Activated T-helper 2 cell treated with anti-CD3 and anti-CD28 coated beads, Interferon-gamma antibody, Interleukin-2, Interleukin-4, amounts not matched to agents 10 μg/mL and 5 μg/mL and 100 μg/mL, durations not matched to agents 14 hours and 24 hours and 36 hours (primary cell): ENCODE measurements at places on chromosomes 12 and 14.

DNA sequence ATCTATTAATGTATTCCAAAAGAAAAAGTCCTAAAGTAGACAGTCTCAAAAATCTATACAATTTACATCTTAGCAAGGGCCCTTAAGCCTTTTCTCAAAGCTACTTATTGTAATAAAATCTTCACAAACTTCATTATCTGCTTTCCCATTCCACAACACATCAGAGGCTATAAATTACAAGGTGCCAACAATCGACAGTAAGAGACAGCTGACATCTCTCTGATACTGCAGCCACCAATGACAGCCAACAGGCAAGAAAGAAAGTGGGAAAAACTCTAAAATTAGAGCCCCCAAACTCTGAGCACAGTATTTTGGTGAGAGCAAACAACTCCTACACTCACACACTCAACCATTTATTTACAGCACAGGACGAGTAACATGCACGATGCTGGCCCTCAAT is 2.2 kb downstream of the ANGEL1 start:
- DNase-seq = no peak

DNA sequence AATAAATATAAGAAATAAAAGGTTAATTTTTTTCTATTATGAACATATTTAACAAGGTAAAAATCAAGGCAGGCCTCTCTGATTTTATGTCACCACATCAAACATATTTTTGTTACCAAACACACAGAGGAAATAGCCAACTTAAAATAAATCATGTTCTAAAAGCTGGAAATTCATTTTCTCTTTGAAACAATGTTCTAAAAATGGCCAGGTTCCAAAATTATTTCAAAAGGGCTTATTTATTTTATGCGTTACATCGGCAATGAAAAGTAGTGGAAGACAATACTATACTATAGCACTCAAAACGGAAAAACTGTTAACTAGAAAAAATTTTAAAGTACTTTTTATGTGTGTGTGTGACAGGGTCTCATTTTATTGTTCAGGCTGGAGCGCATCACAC is 24.0 kb upstream of the RASSF8 start:
- DNase-seq = no peak

- no peak for DNase-seq
Measured at GRCh38 chr12:78698747-78699146, 165.8 kb upstream of the SYT1 start.

DNA sequence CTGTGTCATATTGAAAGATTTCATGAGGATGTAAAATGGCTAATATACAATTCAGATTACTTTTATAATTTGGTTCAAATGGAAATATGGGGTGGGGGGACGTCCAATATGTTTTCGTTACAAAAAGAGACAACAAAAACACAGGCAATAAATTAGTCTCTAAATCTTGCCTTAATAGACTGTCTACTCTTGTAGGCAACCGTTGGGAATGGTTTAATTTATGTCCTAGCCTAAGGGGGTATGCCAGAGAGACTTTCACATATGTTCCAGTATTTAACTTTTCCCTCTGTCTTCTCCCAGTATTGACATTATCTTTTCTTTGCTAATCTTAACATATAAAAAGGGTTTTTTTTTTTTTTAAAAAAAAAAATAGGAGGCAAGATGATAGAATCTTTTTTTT is 41.5 kb upstream of the LIN7A start:
- DNase-seq = no peak

GRCh38 chr12:119019166-119019565 is 37.8 kb downstream of the SRRM4 start:
- DNase-seq = no peak

DNA sequence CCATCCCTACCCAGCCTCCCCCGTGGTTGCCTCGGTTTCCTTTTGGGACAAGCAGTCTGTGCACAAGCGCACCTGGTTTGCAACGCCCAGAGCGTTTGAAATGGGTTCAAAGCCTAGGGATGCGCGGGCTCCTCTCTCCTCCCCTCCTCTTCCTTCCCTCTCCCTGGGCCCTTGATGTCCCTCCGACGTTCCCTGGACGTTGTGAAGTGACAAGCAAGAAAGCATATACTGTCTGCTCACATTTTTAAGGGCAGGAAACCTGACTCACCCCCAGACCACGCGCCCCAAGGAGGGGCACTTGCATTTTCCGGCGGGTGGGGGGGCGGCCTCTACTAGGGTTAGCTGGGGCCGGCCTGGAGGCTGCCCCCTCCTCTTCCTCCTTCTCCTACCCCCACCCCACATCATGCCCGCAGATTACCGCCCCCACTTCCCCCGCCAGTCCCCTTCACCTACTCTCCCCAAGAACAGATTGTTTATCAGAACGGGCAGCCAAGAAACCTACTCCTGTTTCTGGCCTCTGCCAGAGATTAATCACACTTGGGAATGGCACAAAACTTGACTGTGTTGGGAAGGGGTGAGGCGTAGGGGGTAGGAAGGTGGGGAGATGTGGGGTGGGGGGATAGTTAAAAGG is 9.5 kb upstream of the IRF2BPL start:
- no peak for DNase-seq

DNA sequence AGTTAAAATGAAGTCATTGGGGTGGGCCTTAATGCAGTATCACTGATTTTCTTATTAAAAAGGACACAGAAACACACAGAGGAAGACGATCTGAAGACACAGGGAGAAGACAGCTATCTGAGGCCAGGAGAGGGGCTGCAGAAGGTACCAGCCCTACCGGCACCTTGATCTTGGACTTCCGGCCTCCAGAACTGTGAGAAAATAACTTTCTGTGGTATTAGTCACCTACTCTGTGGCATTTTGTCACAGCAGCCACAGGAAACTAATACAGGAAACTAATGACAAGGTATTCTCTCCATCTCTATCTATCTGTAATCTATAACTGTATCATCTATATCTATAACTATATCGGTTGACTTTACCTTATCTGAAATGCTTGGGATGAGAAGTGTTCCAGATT is 1149.5 kb downstream of the BCL11B start:
- no peak for DNase-seq

DNA sequence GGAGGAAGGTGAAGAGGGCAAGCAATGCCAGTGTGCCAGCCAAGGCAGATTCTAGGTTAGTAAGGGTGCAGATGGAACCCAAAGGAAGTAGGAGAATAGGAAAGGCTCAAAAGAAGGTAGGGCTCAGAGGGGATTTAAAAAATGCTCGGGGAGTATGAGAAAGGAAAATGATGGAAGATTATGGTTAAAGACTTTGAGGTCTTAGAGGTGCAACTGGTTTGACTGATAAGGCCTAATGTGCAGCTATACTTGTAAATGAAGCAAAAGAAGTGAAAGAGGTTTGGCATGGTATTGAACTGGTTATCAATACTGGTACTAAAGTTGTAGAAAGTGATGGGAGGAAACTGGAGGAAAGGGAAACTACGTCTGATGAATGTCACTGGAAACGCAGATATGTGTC is 94.7 kb downstream of the RPS6KA5 start:
- DNase-seq = no peak

GRCh38 chr12:120497524-120498150 is 1.7 kb downstream of the DYNLL1 start:
- DNase-seq = no peak

DNA sequence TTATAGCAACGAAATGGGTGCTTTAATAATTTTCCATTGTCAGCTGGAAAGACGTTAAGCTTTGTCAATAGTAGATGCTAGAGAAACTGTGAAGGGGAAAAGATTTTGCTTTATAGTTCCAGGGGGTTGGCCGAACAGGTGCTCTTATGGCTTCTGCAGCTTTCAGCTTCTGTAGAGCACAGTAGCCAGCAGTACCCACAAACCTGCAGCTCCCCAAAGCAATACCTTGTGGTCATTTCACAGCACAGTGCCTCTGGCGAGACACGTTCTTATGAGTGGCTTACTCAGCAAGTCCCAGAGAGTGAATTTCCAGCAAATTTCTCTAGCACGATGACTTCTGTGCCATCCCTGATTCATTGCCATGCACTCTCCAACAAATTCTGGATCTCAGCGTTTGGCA is 416.3 kb upstream of the ATP2B1 start:
- no peak for DNase-seq

DNA sequence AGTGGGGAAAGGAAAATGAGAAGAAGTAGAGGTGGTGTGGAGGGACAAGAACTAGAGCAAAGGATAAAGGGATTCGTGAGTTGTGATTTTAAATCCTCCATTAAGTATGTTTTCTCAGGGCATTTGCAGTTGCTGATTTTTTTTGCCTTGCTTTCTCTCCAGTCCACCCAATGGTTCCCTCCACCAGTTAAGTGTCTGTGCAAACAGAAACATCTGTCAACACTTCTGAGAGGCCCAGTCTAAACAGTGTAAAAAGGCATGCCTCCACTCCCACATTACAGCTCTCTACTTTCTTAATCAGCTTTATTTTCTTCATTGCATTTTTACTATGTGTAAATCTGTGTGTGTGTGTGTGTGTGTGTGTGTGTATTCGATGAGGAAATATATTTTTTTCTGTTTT is 141.2 kb downstream of the PPFIA2 start:
- no peak for DNase-seq

DNA sequence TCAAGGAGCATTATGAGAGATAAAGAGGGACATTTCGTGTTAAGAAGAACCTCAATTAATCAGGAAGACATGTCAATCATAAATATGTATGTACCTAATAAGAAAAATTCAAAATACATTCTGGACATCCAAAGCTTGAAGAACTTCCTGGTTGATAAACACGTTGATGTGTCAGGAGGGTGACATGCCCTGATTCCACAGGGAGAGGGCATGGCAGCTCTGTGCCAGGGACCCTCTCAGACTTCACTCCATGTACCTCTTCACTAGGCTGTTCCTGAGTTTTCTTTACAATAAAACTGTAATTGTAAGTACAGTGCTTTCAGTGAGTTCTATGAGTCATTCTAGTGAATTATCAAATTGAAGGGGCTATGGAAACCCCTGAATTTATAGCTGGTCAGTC is 163.5 kb downstream of the CFAP54 start:
- no peak for DNase-seq

- no peak for DNase-seq
Measured at GRCh38 chr14:55028066-55028465, 1.0 kb downstream of the SOCS4 start.

GRCh38 chr14:32618991-32619390 is 289.9 kb downstream of the AKAP6 start:
- no peak for DNase-seq

- no peak for DNase-seq
Measured at GRCh38 chr12:78490861-78491260, 373.7 kb upstream of the SYT1 start.

DNA sequence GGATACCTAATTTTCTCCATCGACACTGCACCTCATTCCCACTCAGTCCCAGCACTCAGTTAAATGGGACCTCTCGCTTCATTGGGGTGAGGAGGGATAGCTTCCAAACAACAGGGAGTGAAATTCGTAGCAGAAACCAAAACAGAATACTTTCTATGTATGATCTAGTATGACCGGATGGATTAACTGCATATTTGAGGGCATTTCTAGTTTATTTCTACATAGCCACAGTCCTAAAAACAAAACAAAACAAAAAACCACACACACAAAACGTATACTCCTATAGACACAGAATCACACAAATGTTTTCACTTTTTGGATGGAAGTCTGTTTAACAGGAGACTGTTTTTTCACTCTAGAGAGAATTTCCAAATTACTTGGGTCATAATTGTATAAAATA is 307.5 kb upstream of the FKBP4 start:
- DNase-seq = no peak

GRCh38 chr12:13163868-13164635 is 32.5 kb upstream of the EMP1 start:
- DNase-seq = no peak

GRCh38 chr12:101521136-101521535 is 46.0 kb downstream of the SPIC start:
- no peak for DNase-seq

GRCh38 chr12:91043408-91043807 is 14.4 kb downstream of the KERA start:
- no peak for DNase-seq

DNA sequence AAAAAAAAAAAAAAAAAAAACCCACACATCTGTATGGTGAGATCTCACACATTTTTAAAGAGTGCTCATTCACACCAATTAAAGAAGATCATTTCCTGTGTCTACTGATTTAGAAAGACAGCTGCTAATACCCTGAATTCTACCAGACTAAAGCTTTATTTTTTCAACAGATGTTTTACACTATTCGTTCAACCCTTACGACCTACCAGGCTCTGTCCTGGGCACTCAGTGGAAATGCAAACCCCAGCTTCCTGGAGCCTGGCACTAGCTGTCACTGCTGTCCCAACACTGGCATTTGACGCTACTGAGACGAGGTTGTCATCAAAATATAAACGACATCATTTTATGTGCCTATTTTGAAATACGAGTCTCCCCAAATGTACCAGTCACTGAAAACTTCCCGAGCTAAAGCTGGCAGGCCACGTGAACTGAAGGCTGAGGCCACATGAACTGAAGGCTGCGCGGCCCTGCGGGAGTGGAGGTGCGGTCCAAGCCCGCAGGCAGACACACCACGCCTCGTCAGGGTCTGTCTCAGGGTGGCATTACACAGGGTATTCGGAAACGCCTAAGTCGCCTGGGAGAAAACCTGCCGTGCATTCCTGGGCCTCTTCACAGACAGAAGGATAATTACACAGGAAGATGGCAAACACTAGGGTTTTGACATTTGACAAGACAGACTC is 27.2 kb downstream of the SLC15A4 start:
- DNase-seq = no peak

- no peak for DNase-seq
Measured at GRCh38 chr12:132551641-132552031, 58.7 kb downstream of the LRCOL1 start.

DNA sequence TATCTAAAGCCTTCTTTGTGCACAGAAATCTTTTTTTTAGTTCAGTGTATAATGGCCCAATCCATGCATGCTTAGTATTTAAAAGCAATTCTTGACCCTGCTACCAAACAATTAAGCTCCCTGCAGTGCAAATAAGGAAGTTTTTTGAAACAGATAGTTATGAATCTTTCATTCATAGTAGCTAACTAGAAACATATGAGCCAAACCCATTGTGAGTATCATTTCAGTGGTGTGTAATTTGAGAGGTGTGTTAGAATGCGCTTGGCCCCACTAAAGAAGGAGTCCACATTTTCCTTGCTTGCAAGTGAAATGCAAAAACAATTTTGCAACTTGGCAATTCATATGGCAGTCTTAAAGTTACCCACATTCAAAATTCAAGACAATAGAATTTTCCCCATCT is 14.4 kb downstream of the EPS8 start:
- no peak for DNase-seq

GRCh38 chr12:83985084-83985483 is 927.5 kb downstream of the SLC6A15 start:
- no peak for DNase-seq
